Colonic mucosa (tissue), 4 donors: ENCODE measurements at places on chromosomes 12 and 14.
A peak's percentile ranks its signal among the peaks of the same experiment; 100 is the strongest.

- H3K4me3 ChIP-seq = no peak overlapping the region
- DNase-seq = peak; percentile 5
- no peak overlapping the region for H3K27ac ChIP-seq
- H3K27me3 ChIP-seq = no peaks in the 10 kb centered on the region
- H3K4me1 ChIP-seq = no peaks in the 10 kb centered on the region
Measured at GRCh38 chr14:101022121-101022520, 118.6 kb upstream of the RTL1 start.

DNA sequence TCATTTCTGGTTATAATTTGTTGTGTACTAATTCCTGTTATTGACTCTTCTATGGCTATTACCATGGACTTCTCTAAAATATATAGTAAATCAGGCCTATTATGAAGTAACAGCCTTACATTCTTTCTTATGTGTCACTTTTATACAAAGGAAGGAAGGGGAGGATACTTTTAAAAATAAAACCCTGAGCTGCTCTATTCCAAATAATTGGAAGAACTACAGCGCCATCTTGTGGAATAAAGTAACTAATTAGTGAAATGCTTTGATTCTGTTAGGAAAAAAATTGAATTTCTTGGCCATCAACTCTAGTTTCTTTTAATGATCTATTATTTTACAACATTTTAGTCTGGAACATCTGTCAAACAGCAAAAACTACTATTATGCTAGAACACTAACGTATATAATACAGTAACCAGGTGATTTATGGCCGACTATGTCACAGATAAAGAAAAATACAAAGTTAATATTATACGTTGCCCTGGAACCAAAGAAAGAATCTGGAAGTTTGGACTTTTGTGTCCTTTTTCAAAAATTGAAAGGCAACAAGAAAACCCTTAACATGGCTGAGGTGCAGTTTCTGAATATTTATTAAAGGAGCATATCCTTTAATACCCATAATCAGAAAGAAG is 55.0 kb upstream of the NELL2 start:
- no peaks in the 10 kb centered on the region for H3K4me1 ChIP-seq
- no peaks in the 10 kb centered on the region for H3K27me3 ChIP-seq
- no peak overlapping the region for H3K27ac ChIP-seq

GRCh38 chr12:48857278-48857994 is 5.5 kb upstream of the DDX23 start:
- H3K27me3 ChIP-seq = no peaks in the 10 kb centered on the region
- H3K4me1 ChIP-seq = no peaks in the 10 kb centered on the region
- H3K4me3 ChIP-seq = no peak overlapping the region
- H3K27ac ChIP-seq = no peak overlapping the region

DNA sequence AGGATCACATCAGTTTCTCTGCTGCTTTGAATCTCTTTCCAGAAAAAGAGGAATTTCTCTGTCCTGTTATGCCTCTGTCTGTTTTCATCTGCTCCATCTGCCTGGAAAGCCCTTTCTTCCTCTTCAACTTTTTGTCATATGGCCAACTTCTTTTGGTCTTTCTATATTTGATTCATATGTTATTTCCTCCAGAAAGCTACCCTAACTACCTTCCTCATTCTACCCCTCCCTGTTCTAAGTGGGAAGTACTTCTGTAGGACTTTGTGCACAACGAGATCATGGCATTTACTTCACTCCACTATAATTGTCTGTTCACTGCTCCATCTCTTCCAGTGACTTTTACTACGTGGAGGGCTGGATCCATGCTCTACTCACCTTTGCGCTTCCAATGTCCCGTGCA is 5.9 kb downstream of the CLEC4D start:
- no peaks in the 10 kb centered on the region for H3K27me3 ChIP-seq
- H3K36me3 ChIP-seq = no peaks in the 10 kb centered on the region
- DNase-seq = no peak
- H3K4me1 ChIP-seq = no peaks in the 10 kb centered on the region
- H3K27ac ChIP-seq = no peak overlapping the region
